ENCODE measurements at places on chromosomes 16 and 17. TPM values are rescaled to one million over a fixed set of nuclear protein-coding genes. Genes with fewer than 3 reads are reported as not detected.

Gene ENPP7
- total RNA-seq: not detected

Gene CCDC92B
- 0.15 TPM for total RNA-seq

Gene TBC1D3K
- total RNA-seq: not detected

Gene ZFP3
- 1.1 TPM for total RNA-seq

Gene SECTM1
- 1.1 TPM for total RNA-seq

Gene ADAMTS18
- total RNA-seq: not detected

Gene FAM234A
- 47.7 TPM for total RNA-seq

Gene SOCS1
- 2.6 TPM for total RNA-seq

Gene GPR179
- 0.03 TPM for total RNA-seq

Gene LPO
- not detected for total RNA-seq

Gene EPN3
- 0.32 TPM for total RNA-seq

Gene GJD3
- total RNA-seq: 0.31 TPM

Gene CX3CL1
- 0.13 TPM for total RNA-seq

Gene KRTAP16-1
- total RNA-seq: not detected

Gene IL21R
- total RNA-seq: not detected

Gene SEPTIN1
- total RNA-seq: 0.58 TPM

Gene DBNDD1
- 61.0 TPM for total RNA-seq

Gene ITGB4
- 48.5 TPM for total RNA-seq

Gene FGF11
- total RNA-seq: 1.1 TPM

Gene RANBP10
- 10.2 TPM for total RNA-seq

Gene ZNF469
- 13.0 TPM for total RNA-seq

Gene MT1X
- 332 TPM for total RNA-seq

Gene DYNLRB2
- 0.29 TPM for total RNA-seq

Gene UNC13D
- 4.7 TPM for total RNA-seq

Gene ZFPM1
- 8.6 TPM for total RNA-seq

Gene PLEKHM1
- 25.6 TPM for total RNA-seq

Gene ZNF652
- 6.1 TPM for total RNA-seq

Gene COX11
- total RNA-seq: 87.1 TPM

Gene ADAT1
- 37.3 TPM for total RNA-seq

Gene CNTNAP1
- total RNA-seq: 7.4 TPM

Gene OR1F1
- 0.29 TPM for total RNA-seq

Gene TBC1D3B
- 2.4 TPM for total RNA-seq

Gene KRTAP4-3
- total RNA-seq: not detected

Gene TEKT5
- not detected for total RNA-seq

Gene TM4SF5
- total RNA-seq: 1.0 TPM

Gene ATP1B2
- 0.21 TPM for total RNA-seq

Gene PPM1E
- total RNA-seq: 0.07 TPM

Gene KRTAP9-2
- not detected for total RNA-seq

Gene NDRG4
- 26.9 TPM for total RNA-seq

Gene TSPOAP1
- not detected for total RNA-seq

Gene CDC6
- 58.7 TPM for total RNA-seq

Gene PIPOX
- total RNA-seq: 0.15 TPM

Gene TEX2
- total RNA-seq: 11.8 TPM
